ENCODE measurements at places on chromosomes 1 and 21.

DNA sequence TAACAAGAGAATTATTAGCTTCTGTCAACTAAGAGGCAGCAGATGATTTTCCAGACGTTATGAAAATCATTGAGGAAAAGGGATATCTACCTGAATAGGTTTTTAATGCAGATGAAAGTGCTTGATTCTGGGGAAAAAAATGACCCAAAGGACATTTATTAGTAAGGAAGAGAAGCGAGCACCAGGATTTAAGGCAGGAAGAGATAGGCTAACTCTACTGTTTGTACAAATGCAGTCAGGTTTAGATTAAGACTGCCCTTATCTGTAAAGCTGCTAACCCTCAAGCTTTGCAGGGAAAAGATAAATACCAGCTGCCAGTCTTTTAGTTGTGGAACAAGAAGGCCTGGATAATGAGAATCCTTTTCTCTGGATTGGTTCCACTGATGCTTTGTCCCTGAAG is 33.0 kb upstream of the LRIG2 start:
- DNase-seq: no peak

DNA sequence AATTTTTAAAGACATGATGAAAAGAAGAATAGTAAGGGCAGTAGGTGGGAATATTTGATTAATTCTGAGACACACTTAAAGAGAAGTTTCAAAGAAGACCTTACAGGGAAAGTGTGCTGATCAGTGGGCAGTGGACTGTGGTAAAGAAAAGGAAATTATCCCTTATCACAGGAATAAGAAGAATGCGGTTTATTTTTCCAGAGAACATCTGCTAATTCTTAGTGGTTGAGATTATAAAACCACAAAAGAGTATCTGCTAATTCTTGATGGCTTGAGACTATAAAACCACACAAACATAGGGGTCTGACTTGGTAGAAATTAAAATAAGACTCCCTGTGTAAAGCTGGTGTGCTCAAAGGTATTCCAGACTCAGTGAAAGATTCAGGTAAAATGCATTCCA is 60.0 kb upstream of the KCTD3 start:
- DNase-seq: no peak

- no peak for DNase-seq
Measured at GRCh38 chr1:150609732-150610131, 19.7 kb downstream of the ENSA start.

GRCh38 chr1:204260601-204261197 is 46.9 kb upstream of the GOLT1A start:
- DNase-seq: no peak

DNA sequence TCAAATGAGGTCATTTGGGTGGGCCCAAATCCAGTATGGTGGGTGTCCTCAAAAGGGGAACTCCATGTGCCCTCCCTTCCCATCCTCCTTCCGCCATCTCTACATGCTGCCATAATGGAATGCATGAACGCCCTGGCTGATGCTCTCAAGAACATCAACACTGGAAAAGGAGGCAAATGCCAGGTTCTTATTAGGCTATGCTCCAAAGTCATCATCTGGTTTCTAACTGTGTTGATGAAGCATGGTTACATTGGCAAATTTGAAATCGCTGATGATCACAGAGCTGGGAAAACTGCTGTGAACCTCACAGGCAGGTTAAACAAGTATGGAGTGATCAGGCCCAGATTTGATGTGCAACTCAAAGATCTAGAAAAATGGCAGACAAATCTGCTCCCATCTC is 16.6 kb upstream of the TRIM45 start:
- no peak for DNase-seq

DNA sequence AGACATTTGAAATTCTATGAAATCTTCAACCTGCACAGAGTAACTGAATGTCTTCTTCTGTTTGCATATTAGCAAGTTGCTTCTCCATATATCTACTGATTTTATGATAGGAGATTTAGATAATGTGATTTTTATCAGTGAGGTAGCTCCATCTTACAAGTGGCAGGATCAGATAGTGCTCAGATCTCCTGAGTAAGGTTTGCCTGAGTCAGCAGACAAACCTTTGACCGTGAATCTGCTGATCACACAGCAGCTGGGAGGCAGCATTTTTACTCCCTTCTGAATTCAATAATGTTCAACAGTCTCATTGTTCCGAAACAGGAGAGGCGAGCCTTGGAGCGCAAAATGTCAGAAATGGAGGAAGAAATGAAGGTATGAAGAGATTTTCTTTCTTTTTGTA is 141.4 kb downstream of the SYT2 start:
- DNase-seq: no peak

- peak; percentile 71 for DNase-seq
Measured at GRCh38 chr1:17119076-17119772, at the start of gene PADI2. TSS of gene PADI2 (minus strand) at chr1:17119451. CDS start at chr1:17119371, 80 bp downstream.

GRCh38 chr1:18869847-18870594 is 10.6 kb upstream of the TAS1R2 start:
- no peak for DNase-seq

DNA sequence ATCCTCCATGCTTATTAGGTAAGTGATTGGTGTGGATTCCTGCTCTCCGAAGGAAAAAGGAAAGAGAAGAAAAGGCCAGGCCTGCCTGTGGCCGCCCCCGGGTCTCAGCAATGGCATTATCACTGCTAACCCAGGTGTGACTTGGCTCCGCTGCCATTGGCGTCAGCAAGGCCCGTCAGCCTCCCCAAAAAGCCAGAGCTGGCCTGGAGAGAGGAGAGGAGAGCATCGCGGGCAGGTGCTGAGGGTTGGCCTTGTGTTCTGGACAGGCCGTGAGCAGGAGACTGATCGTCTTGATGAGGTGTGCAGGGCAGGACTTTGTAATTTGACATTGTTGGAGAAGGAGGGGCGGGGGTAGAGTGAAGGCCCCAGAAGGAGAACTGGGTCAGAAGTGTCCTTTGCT is 186.4 kb downstream of the CAMTA1 start:
- DNase-seq: no peak

- no peak for DNase-seq
Measured at GRCh38 chr1:56963667-56964066, 2.1 kb downstream of the C8B start.

- DNase-seq: no peak
Measured at GRCh38 chr1:88302843-88303486, 381.1 kb upstream of the PKN2 start.

DNA sequence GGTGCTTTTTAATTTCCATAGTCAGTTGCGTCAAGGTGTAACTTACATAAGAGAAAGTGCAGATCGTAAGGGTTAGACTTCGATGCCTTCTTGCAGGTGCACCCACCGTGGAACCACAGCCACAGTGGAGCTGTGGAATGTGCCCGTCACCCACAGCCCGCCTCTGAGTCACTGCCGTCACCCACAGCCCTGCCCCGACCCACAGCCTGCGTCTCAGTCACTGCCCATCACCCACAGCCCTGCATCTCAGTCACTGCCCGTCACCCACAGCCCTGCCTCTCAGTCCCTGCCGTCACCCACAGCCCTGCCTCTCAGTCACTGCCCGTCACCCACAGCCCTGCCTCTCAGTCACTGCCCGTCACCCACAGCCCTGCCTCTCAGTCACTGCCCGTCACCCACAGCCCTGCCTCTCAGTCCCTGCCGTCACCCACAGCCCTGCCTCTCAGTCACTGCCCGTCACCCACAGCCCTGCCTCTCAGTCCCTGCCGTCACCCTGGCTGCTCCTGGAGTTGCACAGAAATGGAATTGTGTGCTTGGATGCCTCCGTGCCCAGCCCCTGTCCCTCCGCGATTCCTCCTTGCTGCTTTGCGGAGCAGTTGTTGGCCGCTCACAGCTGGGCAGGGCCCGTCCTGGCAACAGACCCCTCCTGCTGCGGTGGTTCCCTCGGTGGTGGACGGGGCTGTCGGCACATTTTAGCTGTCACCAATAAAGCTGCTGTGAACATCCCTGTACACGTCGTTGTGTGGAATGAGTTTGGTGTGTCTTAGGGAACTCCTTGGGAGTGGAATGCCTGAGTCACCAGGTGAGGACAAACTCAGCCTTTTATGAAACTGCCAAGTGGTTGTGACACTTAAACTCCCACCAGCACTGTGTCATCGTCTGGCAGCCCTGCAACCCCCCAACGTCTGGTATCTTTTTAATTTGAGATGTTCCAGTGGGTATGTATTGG is 44.9 kb upstream of the COL6A2 start:
- DNase-seq: no peak

- DNase-seq: no peak
Measured at GRCh38 chr1:48955774-48956173, 179.1 kb upstream of the BEND5 start.

DNA sequence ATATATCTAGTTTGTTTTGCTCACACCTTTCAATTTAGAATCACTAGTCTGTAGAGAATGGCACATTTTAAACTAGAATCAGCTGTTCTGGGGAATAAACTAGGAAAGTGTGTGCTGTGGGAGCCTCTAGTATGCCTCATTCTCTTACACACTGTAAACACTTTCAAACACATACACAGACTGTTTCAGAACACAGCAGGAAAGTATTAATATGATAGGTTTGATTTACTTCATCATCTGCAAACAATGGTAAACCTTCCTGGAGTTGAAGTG is 67.1 kb upstream of the ABCG1 start:
- DNase-seq: no peak

DNA sequence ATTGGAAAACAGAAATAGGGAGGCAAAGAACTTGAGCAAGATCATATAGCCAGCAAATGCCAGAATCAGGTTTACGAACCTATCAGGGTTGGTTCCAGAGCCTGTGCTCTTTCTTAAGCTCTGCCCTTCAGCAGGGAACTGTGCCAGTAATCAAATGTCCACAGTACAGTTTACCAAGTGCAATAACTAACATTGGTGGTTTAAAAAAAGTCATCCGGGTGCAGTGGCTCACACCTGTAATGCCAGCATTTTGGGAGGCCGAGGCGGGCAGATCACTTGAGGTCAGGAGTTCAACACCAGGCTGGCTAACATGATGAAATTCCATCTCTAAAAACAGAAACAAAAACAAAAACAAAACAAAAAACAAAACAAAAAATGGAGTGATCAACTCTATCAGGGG is 182.7 kb downstream of the LMX1A start:
- DNase-seq: no peak

- DNase-seq: no peak
Measured at GRCh38 chr1:214400131-214400530, 119.2 kb downstream of the SMYD2 start.

DNA sequence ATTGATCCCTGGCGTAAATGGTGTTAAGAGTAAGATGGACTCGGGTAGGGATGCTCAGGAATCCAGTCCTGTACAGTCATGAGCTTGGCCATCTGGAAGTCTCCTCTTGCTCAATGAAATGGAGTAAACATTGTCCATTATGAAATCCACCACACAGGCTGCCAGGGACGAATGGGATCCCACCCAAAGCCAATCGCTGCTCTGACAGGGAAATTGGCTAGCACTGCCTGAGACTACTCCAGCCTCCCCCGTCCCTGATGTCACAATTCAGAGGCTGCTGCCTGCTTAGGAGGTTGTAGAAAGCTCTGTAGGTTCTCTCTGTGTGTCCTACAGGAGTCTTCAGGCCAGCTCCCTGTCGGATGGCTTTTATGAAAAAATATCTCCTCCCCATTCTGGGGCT is at the start of gene HSD11B1:
TSS of gene HSD11B1 (plus strand) at position 263 of the 400 bp plus-strand sequence. CDS start at position 360, 97 bp downstream.
- no peak for DNase-seq

- no peak for DNase-seq
Measured at GRCh38 chr21:37455504-37455911, 88.9 kb downstream of the DYRK1A start.

- no peak for DNase-seq
Measured at GRCh38 chr1:184648856-184649201, 105.8 kb downstream of the EDEM3 start.

DNA sequence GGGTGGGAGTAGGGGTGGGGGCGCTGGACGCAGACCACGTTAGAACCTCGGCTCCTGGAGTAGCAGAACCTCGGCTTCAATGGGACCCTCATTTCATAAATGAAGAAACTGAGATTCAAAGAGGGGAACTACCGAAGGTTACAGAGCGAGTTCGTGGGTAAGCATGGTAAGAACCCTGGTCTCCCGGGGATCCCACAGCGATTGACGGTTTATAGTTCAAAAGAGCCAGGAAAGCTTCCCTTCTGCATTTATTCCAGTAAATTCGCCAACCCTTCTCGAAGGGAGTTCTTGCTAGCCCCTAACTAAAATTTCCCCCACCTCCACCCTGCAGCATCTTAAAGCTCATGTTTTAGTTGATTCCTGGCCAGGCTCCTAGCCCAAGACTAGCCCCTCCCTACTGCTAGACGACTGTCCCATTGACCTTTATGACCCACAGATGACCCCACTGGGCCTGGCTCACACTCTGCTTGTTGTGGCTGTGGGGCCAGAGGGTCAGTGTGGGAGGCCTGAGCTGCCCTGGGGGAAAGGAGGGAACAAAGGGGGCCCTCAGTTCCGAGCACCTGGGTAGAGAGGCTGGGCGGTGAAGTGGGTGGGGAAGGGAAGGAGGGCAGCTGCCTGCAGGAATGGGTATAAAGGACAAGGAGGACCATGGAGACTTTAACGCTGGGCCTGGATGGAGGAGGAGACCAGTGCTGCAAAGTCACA is 558 bp upstream of the KIF21B start:
- DNase-seq: no peak

Measured in NCI-H510A (cell line).